ENCODE measurements at places on chromosomes 5 and 9.

DNA sequence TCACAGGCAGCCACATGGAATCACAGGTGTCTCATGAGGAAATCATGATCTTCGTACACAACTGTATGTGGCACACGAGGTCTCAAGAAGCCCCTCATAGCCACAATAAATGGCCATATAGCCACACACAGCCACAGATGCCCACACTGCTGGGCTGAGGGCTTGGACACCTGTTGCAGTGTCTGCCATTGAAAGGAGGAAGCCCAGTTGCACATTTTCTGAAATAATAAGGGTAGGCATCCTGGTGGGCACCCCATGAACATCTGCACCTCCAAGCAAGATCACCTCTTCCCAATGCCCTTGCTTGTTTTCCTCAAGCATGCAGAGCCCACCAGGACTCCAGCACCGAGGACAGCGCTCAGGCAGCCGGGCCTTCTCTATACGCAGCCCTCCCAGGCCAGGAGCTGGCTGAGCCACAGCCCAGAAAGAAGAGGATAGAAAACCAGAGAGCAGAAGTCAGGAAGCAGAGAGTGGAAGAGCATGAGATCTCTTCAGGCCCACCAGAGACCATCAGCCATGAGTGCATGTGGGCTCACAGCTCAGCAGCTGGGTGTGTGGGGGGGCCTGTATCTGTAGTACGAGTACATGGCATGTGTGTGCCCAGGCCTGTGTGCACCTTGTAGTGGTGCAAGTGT, 1.0 kb upstream of the ACSL6 start:
- DNase-seq = peak; percentile 23

DNA sequence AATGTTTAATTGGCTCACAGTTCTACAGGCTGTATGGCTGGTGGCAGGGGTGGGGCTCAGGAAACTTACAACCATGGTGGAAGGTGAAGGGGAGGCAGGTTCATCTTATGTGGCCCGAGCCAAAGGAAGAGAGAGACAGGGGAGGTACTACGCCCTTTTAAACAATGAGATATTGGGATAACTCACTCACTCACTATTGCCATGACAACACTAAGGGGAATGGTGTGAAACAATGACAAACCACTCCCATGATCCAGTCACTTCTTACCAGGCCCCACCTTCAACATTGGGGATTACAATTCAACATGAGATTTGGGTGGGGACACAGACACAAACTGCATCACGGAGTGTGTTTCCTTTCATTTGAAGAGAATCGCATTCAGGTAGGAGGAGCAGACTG, 220.9 kb downstream of the GADD45G start:
- DNase-seq = no peak

- no peak for DNase-seq
Observed at GRCh38 chr5:145450286-145450885, 384.8 kb downstream of the PRELID2 start.

DNA sequence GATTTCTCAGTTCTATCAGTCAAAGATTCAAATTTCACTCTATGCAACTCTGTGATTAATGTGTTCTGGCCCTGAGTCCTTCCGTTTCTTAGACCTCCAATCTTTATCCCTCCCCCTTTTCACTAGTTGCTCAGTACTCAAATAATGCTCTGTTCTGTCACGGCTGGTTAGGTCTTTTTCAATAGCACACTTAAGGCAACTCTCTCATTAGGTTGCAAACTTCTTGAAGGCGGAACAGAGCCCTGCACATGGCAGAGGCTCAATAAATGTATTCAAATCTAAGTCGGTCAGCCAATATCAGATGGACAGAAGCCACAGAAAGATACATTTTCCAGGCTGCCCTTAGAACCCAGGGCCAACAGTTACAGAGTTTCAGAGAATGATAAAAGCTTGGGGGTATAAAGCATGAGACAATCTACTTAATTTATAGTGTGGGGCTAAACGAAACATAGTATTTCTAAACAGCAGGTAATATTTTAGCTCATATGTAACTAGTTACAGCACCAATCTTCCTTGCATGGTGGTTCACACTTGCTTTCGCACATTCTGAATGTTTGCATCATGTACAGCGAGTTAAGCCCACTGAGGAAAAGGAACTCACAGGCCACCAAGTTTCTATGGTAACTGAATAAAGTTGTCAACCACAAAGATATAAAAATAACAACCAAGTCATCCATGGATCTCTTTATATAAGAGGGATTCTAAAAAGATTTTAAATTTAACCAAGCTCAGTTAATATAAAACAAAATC, 67.1 kb upstream of the GOLPH3 start:
- no peak for DNase-seq

DNA sequence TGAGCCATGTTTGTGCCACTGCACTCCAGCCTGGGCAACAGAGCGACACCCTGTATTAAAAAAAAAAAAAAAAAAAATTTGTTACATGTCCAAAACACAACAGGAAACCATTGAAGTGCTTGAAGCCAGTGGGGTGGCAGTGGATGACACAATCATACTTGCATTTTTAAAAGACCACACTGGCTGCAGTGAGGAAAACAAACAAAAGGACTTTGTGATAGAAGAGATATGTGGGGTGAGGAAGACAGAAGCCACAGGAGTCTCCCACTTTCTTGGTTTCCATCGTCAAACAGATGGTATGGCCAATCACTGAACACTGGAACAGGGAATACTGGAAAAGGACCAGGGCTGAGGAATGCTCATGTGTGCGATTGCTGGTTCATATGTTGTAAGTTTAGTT, 20.9 kb upstream of the COMMD10 start:
- DNase-seq = no peak

GRCh38 chr5:157540707-157541446, 34.7 kb downstream of the ADAM19 start:
- peak; percentile 19 for DNase-seq

- no peak for DNase-seq
Observed at GRCh38 chr5:80957031-80957761, 3.0 kb upstream of the RASGRF2 start.

GRCh38 chr5:133480866-133481265, 131.5 kb downstream of the FSTL4 start:
- no peak for DNase-seq

- no peak for DNase-seq
Observed at GRCh38 chr5:38601863-38602298, 45.4 kb upstream of the LIFR start.

DNA sequence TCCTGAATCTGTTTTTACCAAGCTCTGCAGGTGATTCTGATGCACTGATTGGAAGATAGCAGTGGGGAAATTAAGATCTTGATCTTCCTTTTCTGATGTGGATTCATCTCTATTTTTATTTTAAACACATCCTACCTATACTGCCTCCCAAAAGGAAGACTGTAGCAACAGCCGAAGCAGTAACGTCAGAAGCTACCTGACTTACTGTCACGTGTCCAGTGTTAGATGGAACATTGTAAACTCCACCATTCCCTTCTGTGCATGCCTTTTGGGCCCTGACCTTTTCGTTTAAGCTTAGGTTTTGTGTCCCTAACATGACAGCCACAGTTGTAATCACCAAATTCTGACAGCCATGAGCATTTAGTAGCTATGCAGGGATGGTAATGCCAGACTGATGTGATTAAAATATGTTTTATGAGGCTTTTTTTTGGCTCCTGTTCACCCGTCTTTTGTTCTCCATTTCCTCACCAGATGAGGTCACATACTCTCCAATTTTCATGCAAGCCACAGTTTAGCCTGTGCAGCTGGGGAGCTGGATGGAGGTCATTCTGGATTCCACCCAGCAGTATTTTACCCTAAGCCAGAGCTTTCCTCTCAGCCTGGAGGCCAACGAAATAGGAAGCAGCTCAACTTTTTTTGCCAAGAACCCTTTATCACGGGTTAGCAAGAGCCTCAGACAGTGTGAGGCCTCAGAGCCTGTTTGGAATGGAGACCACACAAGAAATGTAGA, 15.6 kb upstream of the FOXD1 start:
- no peak for DNase-seq

DNA sequence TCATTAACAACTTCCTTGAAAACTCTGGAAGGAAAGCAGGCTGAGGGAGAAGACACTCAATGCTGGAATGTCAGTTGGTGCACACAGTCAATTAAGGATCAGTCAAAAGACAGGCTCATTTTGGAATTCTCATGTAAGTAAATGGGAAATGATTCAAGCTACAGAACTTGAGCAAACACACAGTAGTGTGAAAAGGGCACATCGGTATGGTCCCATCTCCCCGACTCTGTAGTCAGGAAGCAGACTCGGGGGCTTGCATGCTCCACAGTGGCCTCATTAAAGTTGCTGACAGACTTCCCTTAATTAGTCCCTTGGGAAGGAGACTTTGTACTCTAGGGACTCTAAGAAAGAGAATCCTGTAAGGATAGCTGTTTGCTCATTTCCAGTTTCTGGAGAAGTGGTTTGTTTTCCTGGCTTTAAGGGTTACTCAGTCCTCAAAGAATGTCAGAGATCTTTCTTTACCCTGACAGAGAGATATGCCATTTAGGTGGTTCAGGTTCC, 339.2 kb downstream of the ADAMTS6 start:
- DNase-seq = no peak

GRCh38 chr5:62030326-62030725, 275.7 kb upstream of the KIF2A start:
- no peak for DNase-seq

DNA sequence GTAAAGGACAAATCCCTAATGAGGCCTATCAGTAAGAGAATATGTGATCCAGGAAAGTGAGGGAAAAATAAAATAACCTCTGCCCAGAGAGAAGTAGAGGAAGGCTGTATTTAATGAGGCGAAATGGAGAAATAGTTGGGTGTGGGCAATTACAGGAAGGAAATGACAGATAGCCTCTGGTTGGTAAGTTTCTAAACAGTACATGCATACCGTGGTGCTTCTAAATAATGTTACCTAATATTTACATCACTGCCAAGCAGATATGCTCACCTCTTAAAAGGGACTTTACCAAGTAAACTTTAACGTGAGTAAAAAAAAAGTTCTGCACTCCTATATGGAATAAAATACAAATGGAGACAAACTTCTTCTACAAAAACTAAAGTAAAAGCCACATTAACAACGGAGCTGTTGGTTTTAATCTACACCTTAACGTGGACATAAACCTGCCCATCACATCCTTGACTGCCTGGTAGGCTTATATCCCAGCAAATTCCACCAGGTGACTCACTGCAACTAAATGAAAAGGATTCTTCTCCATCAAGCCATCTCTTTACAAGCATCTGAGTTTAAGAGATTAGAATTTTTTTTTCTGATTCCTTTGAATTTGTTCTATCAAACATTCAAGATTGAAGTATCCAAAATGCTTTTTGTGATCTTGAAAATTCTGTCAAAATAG, 12.4 kb downstream of the NFIL3 start:
- no peak for DNase-seq

GRCh38 chr9:107378006-107378405, 94.9 kb downstream of the RAD23B start:
- DNase-seq = no peak

- DNase-seq = no peak
Observed at GRCh38 chr9:125479846-125480615, 218.4 kb downstream of the GAPVD1 start.

DNA sequence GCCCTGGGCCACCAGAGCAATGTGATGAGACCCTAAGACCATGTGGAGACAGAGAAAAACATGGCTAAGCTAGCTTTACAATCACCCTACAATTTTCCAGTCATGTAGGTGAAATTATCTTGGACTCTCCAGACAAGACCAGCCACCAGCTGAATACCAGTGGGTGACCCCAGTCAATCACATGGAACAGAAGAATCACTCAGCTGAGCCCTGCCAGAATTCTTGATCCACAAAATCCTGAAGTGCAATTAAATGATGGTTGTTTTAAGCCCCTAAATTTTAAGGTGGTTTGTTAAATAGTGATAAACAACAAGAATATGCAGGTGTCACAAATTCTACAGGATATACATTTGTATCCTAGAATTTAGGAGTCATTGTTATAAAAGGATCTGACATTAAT, 69.5 kb upstream of the SMIM15 start:
- no peak for DNase-seq

DNA sequence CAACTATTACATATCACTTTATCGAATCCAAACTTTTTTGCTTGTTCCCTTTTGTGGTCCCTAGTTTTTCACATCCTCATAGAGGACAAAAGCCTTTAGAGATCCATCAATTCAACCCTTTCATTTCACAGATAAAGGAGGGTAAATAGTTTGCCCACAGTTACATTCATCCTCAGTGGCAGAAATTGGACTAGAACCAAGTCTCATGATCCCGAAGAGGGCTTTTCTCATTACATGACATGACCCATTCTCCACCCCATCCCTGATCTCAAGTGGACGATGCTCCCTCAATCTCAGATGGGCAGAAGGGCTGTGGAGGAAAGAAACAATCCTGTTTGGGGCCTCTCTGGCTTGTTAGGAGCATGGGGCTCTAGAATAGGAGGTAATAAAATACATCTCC, 23.1 kb downstream of the TICAM2 start:
- DNase-seq = no peak

DNA sequence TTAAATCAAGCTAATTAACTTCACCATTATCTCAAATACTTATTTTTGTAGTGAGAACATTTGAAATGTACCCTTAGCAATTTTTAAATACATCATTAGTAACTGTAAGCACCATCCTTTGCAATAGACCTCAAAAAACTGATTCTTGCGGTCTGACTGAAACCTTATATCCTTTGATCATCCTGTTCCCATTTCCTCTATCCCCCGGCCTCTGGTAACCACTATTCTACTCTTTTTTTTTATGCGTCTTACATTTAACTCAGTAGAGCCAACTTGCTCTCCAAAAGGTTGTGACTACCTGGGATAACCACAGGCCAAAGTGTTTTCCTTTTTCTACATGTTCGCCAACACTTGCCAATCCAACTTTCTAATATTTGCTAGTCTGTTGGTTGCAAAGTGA, 106.1 kb downstream of the IRX1 start:
- no peak for DNase-seq

DNA sequence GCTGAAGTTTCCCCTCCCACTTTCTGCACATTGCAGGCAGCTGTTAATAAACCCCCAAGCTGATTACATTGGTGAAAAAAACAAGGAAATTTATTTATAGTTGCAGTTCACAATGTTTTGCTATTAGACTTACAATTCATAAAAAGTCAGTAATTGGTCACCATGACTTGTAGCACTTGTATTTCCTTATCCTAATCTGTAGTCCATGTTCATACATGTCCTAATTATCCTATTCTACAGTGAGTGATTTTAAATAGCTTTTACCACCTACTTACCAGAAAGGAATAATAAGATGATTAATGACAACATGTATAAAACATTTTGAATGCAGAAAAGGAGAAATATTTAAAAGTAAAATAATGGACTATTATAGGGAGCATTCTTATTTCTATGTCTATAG, 760.0 kb upstream of the RIOK2 start:
- no peak for DNase-seq

DNA sequence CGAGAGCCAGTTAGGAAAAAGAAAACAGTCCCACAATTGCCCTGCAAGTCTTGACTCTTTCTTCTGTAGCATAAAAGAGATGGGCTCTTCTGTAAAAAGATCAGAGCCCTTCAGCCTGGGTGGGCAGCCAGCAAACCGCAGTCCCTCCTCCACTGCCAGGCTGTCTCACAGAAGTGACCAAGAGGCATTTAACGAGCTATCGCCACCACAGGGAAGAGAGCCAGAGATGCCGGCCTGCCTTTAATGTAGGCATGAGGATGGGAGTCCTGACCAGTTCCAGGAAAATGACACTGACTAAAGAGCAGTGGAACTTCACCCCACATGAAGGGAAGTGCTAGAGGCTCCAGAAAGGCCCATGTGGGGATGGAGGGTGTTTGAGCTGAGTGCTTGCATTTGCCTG, 264.6 kb downstream of the NDUFS4 start:
- no peak for DNase-seq

GRCh38 chr5:50863534-50864170, 197.2 kb downstream of the PARP8 start:
- DNase-seq = no peak
